ENCODE measurements at places on chromosomes 7 and 10.

DNA sequence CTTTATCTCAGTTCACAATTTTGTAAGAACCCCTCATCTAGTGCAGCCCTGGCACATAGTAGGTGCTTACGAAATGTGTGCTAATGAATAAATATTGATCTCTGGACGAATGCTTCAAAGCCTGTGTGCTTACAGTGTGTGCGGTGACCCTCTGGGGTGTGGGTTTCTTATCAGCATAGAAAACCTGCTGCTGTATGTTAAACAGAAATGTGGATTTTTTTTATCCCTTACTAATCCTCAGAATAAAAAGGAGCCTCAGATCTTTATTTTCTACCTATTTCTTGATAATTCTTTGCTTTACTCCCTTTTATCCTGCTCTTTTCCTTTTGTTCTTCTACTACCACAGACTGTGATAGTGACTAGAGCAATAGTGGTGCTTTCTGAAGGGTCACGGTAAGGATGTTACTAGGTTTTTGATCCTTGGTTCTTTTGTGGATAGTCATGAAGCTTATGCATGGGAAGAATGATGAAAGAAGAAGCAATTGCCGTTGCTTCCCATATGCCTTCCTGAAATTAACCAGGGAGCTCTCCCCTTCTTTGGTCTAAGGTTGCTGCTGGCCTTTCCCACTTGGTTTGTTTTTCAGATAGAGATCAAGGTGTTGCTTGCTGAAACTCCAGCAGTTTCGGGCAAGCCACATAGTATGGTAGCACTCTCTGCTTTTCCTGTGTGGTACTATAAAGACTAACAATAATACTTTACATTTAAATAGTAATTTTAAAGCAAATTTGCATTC, 44.7 kb downstream of the SPAG6 start:
- no peak for DNase-seq

GRCh38 chr7:132394283-132395198, 181.7 kb downstream of the PLXNA4 start:
- DNase-seq: no peak

DNA sequence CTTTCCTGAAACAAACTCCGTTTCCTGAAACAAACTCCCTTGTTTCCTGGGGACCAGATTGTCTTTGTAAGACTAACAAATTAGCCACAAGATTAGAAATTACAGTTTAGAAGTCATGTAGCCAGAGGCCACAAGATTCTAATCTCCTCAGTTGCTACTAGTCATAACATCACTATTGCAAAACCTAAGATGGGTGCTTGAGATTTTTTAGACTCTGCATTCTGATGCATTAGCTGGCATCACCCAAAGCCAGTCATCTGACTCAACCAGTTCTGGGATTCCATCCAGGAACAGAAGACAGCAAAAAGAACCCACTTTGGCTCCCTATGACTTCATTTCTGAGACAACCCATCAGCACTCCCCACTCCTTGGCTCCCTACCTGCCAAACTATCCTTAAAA, 367.9 kb upstream of the MBL2 start:
- no peak for DNase-seq

- no peak for DNase-seq
Measured at GRCh38 chr10:13887761-13888160, 301.0 kb downstream of the PRPF18 start.

- DNase-seq: no peak
Measured at GRCh38 chr7:67401492-67401891, 404.9 kb downstream of the TYW1 start.

- DNase-seq: no peak
Measured at GRCh38 chr10:36281831-36282331, 639.8 kb upstream of the FZD8 start.

- DNase-seq: no peak
Measured at GRCh38 chr10:130750441-130750840, 561.1 kb downstream of the TCERG1L start.

DNA sequence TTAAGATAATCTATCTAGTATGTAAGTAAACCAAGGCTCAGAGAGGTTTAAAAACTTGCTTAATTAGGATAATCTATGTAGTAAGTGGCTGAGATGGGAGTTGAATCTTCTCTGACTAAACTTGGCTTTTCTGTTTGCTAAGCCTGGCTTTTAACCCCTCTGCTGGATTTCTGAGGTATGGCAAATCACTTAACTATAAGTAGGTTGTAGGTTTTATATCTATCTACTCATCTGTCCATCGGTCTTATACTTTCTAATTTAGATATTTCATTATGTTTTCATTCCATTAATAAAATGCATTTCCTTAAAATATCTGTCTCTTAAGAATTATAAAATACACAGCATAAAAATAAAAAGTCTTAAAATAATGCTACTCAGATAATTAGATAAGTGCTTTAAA, 59.4 kb downstream of the ST7 start:
- no peak for DNase-seq

- no peak for DNase-seq
Measured at GRCh38 chr7:45191396-45191795, 33.8 kb downstream of the RAMP3 start.

DNA sequence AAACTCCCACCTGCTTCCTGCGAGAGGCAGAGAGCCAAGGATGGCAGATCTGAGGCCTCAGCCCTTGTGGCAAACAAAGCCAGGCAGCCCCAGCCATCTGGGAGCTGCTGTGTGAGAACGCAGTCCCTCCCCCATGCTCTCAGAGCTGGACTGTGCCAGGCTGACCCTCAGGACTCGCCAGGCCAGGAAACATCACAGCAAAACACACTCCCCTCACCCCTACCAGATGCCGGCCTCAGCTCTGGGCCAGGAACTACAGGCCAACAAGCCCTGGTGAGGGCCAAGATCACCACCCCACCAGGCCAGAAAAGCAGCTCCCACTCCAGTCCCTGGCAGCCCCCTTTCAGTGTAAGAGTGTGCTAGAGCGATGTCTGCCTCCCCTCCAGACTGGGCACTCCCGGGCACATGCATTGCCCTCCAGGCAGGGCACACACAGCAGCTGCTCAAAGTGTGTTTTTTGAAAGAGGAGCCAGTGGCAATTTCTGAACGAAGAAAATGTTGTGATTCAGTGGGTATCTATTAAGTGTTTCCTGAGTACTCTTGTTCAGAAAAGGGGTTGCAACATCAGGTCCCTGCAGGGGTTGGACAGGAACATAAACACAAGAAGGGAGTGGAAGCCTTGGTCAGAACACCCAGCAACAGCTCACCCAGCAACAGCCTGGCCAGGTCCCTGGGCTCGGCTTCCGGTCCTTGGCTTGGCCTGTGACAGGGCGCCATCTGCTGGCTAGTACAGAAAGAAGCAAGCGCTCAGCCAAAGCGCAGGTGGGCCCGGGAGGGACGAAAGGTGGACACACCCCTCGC, 18.3 kb downstream of the LRRC20 start:
- peak; percentile 85 for DNase-seq

- DNase-seq: no peak
Measured at GRCh38 chr7:107469929-107470328, at the start of gene GPR22. Gene GPR22 (plus strand): TSS chr7:107470057. CDS start chr7:107474061, 4,004 bp downstream.

- DNase-seq: peak; percentile 62
Measured at GRCh38 chr10:70132098-70133029, at the start of gene AIFM2. Gene AIFM2 (minus strand): TSS chr10:70132825. CDS start chr10:70124084, 8,741 bp downstream.

DNA sequence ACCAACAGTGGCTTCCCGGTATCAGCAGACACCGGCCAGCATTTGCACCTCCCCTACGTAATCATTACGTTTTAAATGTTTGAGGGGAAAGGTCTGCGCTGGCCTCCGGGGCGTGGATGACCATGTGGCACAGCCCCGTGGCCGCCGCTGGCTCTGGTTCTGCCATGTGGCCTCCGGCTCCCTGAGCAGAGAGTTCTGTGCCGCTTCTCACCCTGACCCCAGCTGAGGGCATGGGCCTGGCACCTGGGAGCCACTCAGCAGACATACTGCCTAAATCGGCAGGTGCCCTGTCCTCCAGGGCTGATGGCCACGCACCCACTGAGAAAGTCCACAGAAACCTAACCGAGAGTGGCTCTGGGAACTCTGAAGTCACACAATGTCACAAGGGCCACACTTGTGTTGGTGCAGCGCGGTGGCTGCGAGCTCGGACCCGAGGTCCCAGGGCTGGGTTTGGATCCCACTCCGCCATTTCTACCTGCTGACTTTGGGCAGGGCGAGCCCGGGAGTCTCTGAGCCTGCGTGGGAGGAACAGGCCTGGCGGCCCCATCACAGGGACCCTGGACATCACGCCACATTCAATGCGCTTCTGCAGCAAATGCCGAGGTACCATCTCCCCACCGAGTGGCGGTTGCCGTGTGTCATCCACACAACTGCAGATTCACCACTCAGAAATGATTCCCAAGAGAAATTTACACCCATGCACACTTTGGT, 25.3 kb downstream of the CFAP46 start:
- DNase-seq: no peak

DNA sequence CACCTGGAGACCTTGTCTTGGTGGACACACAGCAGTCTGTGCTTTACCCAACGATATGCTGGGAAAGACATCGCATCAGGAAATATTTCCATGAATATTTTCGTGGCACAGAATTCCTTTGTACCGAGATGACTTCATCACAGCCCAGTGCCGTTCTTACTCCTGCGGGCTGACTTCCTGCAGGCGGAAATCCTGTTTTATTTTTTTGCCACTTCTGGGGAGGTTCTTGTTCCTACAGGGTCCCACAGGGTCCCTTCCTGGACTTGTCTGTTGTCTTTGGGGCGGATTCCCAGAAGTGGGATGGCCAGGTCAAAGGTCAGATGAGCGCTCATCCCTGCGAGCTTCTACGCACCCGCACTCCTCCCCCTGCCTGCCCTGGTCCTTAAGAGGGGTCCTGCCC, 86.5 kb downstream of the DNAJB6 start:
- DNase-seq: no peak

GRCh38 chr7:48311464-48312100, 140.3 kb downstream of the ABCA13 start:
- DNase-seq: no peak

GRCh38 chr7:28168393-28169158, 12.0 kb downstream of the JAZF1 start:
- no peak for DNase-seq

DNA sequence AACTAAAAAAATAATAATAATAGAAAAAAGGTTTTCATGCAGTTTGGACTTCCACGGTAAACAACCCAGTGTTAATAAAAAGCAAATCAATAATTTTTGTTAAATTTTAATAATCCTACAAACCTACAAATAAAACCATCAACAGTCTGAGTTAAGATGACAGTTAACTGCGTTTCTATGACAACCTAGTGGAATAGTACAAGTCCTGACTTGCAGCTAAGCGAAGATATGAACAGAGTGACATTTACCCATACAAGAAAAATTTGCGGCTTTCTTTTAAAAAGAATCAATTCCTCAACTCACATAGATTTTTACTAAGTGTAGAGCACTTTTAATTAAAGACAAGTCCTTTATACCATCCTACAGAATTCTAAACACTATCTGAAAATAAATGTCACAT, 35.6 kb downstream of the VPS41 start:
- no peak for DNase-seq

GRCh38 chr7:36045830-36046341, 107.2 kb upstream of the EEPD1 start:
- no peak for DNase-seq

- DNase-seq: no peak
Measured at GRCh38 chr7:151087245-151088018, 1.2 kb downstream of the AGAP3 start.

Measured in progenitor cell of endocrine pancreas (in vitro differentiated cells).